ENCODE measurements at places on chromosomes 3 and 15.

GRCh38 chr3:172241405-172241804 lies 202.0 kb downstream of the FNDC3B start:
- no peak for DNase-seq

GRCh38 chr3:63911509-63911872 lies 692 bp downstream of the SCAANT1 start:
- DNase-seq: no peak

DNA sequence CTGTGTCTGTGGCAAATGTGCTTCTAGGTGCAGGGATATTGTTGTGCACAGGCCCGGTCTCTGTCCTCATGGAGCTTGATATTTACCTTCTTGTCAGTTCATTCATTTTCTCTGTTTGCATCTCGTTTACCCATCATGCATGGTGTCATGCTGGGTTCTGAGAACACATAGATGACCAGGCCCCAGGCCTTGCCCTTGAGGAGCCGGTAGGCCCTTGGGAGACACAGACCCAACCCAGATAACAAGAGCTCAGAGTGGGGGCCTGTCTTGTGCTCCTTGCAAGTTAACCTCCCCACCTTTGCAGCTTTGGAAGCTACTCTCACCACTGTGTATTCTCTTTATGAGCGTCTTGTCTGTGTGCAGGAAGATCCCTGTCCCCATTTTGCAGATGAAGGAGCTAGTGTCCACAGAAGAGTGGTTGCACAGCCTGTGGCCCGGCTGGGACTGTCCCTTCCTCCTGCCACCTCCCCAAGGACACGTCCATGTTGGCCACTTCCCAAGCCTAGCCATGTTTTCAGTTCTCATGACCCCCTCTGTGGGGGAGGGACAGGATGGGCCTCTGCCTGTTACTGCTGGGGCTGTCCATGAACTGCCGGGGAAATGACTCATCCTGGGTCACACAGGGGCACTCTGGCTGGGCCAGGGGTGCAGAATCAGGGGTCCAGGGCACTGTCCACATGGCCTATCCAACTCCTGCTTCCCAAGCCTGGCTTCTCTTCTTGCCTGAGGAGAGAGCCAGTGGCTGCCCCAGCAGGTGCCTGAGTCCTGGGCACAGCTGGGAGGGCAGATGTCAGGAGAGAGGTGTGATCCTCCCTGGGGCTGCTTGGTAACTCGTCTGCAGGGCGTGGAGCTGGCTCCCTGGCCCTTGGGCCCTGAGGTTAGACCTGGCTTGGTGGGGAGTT lies 3.4 kb downstream of the SNX33 start:
- no peak for DNase-seq

GRCh38 chr3:11581237-11582190 lies 62.2 kb downstream of the VGLL4 start:
- DNase-seq: no peak

- DNase-seq: no peak
Observed at GRCh38 chr3:78186404-78186803, 1146.5 kb downstream of the ROBO2 start.

DNA sequence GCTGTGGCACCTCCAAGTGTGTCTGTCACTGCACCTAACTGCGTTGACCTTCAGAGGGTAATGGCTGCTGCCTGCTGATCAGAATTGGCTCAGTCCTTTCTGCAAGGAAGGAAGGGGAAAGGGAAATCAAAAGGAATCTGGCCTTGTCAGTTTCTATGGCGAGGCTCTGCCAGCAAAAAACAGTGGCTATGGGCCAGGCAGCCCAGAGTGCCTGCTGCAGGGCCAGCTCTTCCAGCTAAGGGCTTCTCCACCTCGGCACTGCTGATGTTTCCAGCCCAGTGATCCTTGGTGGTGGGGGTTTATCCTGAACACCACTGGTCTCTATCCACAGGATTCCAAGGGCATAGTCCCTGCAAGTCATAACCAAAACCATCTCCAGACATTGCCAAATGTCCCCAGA lies 184.3 kb downstream of the TJP1 start:
- no peak for DNase-seq

DNA sequence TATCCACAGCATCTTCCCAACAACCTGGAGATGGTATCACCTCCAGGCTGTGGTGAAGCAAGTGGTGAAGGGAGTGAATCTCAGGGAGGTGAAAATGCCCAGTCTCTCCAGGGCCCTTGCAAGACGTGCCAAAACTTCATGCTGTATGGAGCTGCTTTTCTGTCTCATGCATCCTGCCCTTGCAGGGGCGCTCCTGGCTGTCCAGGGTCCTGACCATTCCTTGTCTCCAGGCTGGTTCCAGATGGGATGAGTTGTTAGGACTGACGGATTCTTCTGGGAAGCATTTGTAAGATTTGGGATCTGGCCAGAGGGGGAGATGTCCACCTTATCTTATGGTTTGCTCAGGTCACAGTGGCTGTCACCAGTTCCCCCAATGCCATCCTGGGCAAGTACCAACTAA lies 15.8 kb downstream of the TGM4 start:
- no peak for DNase-seq

DNA sequence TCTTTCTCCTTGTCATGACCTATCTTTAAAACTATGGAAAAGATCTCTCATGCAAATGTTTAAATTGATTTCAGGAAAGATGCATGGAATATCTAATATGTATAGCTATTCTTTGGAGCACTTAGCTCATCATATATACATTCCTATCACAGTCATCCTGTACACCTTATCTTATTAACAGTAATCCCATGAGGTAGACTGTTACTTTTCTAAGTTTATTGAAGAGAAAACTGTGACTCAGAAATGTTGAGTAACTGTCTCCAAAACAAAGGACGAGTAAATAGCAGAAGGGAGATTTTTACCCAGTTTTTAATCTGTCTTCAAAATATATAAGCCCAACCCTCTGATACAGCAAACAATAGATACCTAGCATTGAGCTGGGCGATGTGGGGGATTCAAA lies 308.3 kb downstream of the GAP43 start:
- DNase-seq: no peak

DNA sequence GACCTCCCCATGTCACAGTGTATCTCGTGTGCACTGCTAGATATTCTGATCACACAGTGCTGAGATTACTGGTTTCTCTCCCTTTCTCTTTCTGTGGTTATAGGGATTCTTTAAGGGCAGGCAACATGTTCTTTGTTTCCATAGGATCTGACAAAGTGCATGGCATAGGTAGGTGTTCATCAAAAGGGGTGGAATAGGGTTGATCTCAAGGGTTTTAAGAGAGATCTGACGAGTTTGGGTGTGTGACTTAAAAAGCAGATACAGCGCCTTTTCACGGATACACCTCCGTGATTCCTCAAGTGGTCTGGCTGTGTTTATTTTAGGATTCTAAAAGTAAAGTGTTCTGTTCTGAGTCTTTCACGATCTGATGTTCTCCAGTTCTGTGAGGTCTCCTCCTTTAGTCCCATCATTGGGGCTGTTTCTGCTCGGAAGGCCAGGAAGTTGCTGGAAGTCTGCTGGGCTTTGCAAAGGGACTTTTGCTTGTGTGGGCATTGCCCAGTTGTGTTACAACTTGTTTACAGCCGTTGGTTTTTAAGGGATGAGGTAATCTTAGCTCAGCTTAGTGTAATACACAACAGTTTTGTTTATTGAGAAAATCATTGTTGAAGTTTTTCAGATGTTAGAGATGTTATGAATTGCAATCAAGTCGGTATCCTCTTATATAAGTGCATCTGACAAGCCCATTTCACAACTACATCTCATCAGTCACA lies 34.8 kb downstream of the IGF1R start:
- no peak for DNase-seq

- DNase-seq: no peak
Observed at GRCh38 chr3:107269136-107269535, 108.1 kb upstream of the CCDC54 start.

DNA sequence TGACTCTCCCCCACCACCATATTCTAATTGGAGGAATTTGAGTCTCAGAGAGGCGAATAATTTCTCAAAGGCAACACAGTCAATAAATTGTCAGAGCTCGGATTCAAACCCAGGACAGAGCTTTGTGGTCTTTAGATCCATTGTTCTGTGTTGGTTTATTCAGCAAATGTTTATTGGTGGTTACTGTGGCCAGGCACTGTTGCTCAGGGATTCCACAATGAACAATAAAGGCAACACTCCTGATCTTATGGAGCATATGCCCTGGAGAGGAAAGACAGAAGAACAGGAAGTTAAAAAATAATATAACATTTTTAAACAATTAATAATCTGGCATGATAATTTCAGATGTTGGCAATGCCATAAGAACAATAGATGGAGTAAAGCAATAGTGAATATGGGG lies 291.7 kb upstream of the NR2E3 start:
- no peak for DNase-seq

- DNase-seq: peak; percentile 49
Observed at GRCh38 chr15:99476413-99477222, 89.2 kb upstream of the MEF2A start.

All from HL-60 (cell line).